IPS DF 6.9 (cell line): ENCODE measurements at places on chromosomes 3 and 15.

DNA sequence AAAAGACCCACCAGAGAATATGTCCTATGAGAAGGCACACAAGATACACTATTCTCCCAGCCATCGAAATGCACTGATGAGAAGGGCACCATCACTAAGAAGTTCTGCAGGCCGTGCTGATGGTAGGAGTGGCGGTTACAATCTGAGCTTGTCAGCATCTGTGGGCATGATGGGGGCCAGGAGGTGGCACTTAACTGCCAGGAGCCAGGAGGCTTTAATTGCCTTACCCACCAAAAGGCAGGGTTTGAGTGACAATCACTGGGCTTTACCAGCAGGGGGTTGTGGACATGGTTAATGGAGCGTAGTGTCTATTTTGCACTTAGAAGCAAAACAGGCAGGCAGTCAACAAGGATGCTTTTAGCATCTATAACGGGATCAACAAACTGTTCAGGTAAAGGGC lies 16.0 kb upstream of the SQOR start:
- no peaks in the 10 kb centered on the region for H3K27me3 ChIP-seq
- H3K27ac ChIP-seq, result no peak overlapping the region
- H3K4me1 ChIP-seq, result no peaks in the 10 kb centered on the region; the same call in 1 of the 2 replicates
- H3K36me3 ChIP-seq, result no peaks in the 10 kb centered on the region

GRCh38 chr3:124263168-124263567 lies 271.2 kb upstream of the ROPN1 start:
- no peak overlapping the region for H3K27ac ChIP-seq
- no peaks in the 10 kb centered on the region for H3K36me3 ChIP-seq
- no peaks in the 10 kb centered on the region; the same call in 1 of the 2 replicates for H3K4me1 ChIP-seq
- H3K4me3 ChIP-seq, result no peak overlapping the region

DNA sequence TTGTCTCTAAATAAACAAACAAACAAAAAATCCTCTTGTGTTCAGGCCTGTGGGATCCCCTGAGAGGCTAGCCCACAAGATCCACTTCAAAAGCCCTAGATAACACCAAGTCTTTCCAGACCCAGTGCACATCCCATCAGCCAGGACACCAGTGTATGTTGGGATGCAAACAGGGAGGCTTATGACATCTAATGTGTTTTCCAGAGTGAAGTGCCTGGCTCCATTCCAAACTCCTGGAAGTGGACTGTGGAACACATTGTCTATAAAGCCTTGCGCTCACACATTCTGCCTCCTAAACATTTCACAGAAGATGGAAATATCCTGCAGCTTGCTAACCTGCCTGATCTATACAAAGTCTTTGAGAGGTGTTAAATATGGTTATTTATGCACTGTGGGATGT lies 57.0 kb downstream of the MLH1 start:
- no peaks in the 10 kb centered on the region for H3K27me3 ChIP-seq
- no peaks in the 10 kb centered on the region for H3K4me1 ChIP-seq
- H3K27ac ChIP-seq, result no peak overlapping the region
- DNase-seq, result no peak
- no peak overlapping the region for H3K4me3 ChIP-seq

- H3K27ac ChIP-seq, result no peak overlapping the region
- H3K4me3 ChIP-seq, result no peak overlapping the region
- no peaks in the 10 kb centered on the region for H3K4me1 ChIP-seq
Observed at GRCh38 chr3:24195504-24196230, 250.6 kb downstream of the NR1D2 start.
